ENCODE measurements at places on chromosomes 1 and 21.

- H3K27ac ChIP-seq, result no peak overlapping the region
- H3K4me3 ChIP-seq, result no peak overlapping the region
- H3K27me3 ChIP-seq, result peaks cover 1% of the 10 kb centered on the region
- H3K4me1 ChIP-seq, result peaks cover 10% of the 10 kb centered on the region
- no peaks in the 10 kb centered on the region for H3K36me3 ChIP-seq
Observed at GRCh38 chr21:38145104-38145503, 111.7 kb upstream of the KCNJ15 start.

- peak overlapping the region; percentile 14 for H3K27ac ChIP-seq
- peaks cover 53% of the 10 kb centered on the region for H3K36me3 ChIP-seq
- H3K27me3 ChIP-seq, result peaks cover 1% of the 10 kb centered on the region
- no peak for DNase-seq
- peaks cover 3% of the 10 kb centered on the region for H3K4me1 ChIP-seq
Observed at GRCh38 chr1:55070293-55071164, 31.2 kb downstream of the PCSK9 start.

DNA sequence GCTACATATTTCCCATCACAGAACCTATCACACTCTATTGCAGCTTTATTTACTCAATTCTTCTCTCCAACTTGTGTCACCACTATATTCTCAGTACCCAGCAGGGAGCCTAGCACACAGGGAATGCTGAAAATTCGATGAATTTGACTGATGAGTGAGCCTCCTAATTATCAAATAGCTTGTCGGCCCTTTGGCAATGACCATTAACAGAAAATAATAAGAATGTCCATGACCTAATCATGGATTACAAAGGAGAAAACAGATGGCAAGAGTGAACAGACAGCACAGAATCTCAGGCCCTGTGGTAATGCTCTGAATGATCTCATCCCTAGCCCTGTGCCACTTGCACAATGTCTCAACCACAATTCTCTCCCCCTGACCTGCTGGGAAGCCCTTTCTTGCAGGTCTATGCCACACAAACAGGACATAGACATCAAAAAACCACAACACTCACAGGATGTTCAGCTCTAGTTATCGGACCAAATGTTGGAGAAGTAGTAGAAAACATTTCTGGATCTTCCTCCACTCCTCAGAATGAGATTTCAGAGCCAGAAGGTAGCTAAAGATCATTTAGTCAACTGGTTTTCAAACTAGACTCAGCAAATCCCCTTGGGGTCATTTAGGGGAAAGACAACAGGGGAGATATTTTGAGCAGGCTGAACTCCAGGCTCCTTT lies 68.4 kb downstream of the LUZP1 start:
- H3K4me1 ChIP-seq, result peaks cover 45% of the 10 kb centered on the region
- H3K36me3 ChIP-seq, result peaks cover 16% of the 10 kb centered on the region
- peaks cover 2% of the 10 kb centered on the region for H3K27me3 ChIP-seq
- DNase-seq, result peak; percentile 26
- H3K4me3 ChIP-seq, result no peak overlapping the region

DNA sequence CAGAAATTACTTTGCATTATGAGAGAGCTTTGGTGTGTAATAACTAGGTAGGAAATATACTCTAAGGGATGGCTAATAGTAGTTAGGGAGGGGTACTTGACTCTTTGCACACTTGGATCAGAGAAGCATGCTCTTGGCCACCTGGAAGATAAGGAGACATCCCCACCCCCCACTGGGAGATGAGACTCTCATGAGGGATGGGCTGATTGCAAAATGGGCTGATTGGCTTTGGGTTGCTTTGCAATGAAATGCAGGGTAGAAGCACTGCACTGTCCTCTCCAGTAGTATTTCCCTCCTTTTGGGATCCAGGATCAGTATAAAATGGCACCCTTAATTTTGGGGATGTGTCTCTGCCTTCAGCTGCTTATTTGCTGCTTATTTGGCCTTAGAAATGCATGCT lies 71.2 kb upstream of the EPS8L3 start:
- peaks cover 9% of the 10 kb centered on the region for H3K36me3 ChIP-seq
- no peaks in the 10 kb centered on the region for H3K4me1 ChIP-seq
- H3K4me3 ChIP-seq, result no peak overlapping the region
- H3K27me3 ChIP-seq, result no peaks in the 10 kb centered on the region
- no peak for DNase-seq
- no peak overlapping the region for H3K27ac ChIP-seq
